ENCODE measurements at places on chromosomes 4 and X. TPM values are rescaled to one million over a fixed set of nuclear protein-coding genes. Genes with fewer than 3 reads are reported as not detected.

AFF2 gene
- total RNA-seq: 12.2 TPM

FRMD7 gene
- not detected for total RNA-seq

SLC9B1 gene
- 3.1 TPM for total RNA-seq

TMLHE gene
- total RNA-seq: 26.1 TPM

SPATA4 gene
- not detected for total RNA-seq

ARHGAP24 gene
- total RNA-seq: 1.6 TPM

TEC gene
- 0.37 TPM for total RNA-seq

NHS gene
- 9.1 TPM for total RNA-seq

TTC29 gene
- total RNA-seq: 0.44 TPM
